ENCODE measurements at places on chromosomes 5 and 9.

DNA sequence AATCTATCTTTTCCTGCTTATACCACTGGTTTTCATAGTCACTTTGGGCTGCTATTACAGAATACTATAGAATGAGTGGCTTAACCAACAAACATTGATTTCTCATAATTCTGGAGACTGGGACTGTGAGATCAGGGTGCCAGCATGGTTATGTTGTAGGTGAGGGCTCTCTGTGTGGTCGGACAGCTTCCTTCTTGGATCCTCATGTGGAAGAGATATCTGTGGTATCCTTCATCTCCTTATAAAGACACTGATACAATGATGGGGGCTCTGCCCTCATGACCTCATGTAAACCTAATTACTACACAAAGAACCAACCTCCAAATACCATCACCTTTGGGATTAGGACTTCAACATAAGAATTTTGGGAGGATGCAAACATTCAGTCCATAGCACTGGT lies 13.9 kb upstream of the PRLR start:
- DNase-seq = no peak

GRCh38 chr9:121074370-121075250 lies at the start of gene CNTRL:
Gene CNTRL (plus strand): TSS chr9:121074955. CDS start chr9:121088327, 13,372 bp downstream.
- peak; percentile 88 for DNase-seq

GRCh38 chr9:111937781-111938426 lies 41.3 kb downstream of the UGCG start:
- DNase-seq = no peak

DNA sequence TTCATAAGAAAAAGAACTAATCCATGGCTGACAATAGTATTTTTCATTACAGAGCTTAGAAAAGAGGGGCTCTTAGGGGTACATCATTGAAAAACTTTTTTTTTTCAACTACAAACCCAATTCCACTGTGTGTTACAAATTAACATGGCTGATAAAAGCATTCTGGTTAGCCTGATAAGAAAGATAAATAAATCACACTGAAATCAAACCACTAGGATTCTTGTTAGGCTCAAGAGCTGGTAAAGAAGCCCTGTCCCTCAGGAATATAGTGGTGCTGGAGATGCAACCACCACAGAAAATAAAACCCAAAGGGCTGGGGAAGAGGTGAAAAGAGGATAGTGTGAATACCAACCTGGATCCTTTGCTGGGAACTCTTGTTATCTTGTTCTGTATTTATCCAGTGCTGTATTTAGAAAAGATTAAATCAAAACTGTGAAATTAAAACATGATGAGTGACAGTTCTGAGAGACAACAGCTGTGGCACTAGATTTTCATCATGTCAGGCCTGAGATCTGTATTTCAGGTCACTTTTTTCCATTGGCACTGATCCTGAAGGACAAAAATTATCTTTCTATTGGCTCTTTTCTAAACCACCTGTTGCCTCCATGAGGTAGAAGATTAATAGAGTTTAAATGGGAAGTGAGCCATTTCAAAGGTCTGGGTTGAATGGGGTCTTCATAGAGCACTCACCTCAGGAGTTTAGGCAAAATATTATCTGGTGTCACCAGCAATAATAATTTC lies 118.6 kb downstream of the ARRDC3 start:
- DNase-seq = no peak

GRCh38 chr9:35651956-35652828 lies 1.5 kb upstream of the SIT1 start:
- DNase-seq = no peak

- DNase-seq = peak; percentile 93
These were observed 9.9 kb upstream of the FBP2 start for GRCh38 chr9:94603259-94604160.

- no peak for DNase-seq
These were observed 76.2 kb upstream of the LRRTM2 start for GRCh38 chr5:138951091-138951985.

GRCh38 chr5:176822041-176822792 lies 11.9 kb downstream of the UNC5A start:
- peak; percentile 49 for DNase-seq

- no peak for DNase-seq
These were observed 68.8 kb downstream of the KIF4B start for GRCh38 chr5:155082401-155082800.

GRCh38 chr9:134984372-134985265 lies 66.9 kb upstream of the FCN1 start:
- DNase-seq = no peak

GRCh38 chr5:88391116-88391515 lies 122.5 kb upstream of the TMEM161B start:
- no peak for DNase-seq

DNA sequence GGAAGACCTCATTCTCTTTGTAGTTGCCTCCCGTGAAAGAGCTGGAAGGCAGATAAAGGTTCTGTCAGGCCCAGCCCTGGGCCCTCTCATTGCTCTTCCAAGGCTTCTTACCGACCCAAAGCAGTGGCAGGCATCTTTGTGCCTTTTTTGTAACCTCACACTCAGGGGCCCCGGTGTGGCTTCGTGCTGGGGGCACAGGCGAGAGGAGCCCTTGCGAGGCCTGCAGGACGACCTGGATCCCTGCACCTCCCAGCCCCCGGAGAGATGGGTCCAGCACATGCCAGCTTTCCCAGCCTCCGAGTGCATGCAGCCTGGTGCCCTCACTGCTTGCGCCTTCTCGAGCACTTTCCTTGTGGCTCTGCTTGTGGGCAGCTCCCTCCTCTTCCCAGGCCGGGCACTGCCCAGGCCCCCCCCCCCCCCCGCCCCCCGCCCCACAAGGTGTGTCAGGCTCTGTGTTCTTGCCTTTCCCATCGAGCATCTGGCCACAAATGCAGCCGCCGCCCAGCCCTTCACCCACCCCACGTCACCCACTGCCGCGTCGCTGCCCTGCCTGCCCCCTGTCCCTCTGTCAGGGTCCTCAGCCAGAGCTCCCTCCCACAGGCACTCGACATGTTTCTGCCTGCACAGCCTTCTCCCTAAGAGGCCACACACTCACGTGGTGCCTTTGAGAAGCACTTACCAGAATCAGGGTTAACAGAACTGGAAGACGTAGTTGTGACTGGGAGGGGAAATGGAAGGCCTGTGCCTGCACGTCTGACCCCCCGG lies 63.7 kb upstream of the CACNA1B start:
- DNase-seq = no peak

DNA sequence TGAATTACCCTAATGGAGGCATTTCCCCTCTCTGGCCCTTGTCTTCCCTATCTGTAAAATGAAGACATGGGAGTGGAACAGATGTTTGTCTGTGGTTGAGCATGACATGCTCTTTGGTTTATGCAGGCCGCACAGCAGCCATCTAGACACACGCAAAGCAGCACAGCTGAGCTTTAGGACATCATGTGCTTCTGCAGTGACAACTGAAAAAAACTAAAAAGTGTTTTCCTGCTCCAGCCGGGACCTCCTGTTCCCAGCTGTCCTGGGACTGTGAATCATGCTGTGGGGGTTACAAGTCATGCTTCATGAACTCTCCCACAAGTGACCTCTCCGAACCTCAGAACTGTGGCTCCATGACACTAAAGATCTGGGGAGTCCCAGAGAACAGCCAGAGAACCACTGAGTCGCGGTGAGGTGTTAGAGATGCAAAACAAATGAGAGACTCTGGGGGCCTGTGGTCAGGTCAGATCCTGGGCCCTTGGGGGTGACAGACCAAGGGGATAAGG lies 1.7 kb downstream of the SMIM3 start:
- no peak for DNase-seq

DNA sequence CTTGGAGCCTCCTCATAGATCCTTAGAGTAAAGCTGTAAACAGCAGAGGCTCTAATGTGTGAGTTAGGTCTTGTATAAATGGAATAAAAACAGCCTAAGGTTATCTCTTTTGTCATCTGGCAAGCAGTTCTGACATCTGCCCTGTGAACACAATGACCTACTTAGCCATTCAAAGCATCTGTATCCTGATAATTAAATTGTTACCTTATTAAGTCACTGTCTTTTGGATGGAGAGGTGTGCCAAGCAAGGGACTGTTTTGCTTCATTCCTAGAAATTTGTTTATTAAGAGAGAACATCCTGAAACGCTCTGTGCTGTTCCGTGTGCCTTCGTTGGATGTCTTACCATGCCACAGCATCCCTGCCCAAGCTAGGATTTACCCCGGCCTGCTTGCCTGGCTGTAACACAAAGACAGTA lies 1.5 kb downstream of the LSM11 start:
- DNase-seq = no peak

- no peak for DNase-seq
These were observed 29.3 kb downstream of the CSF2 start for GRCh38 chr5:132102944-132103331.

DNA sequence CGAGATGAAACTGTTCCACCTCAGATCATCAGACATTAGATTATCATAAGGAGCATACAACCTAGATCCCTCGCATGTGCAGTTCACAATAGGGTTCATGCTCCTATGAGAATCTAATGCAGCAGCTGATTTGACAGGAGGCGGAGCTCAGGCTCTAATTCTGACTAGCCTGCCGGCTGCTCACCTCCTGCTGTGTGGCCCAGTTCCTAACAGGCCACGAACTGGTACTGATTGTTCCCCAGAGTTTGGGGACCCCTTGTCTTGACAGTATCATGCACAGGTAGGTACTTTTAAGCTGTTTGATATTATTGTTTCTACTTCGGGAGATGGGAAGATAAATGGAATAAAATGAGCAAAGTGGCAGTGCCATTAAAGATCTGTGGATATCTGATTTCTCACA lies 66.9 kb downstream of the ZCCHC7 start:
- DNase-seq = no peak

DNA sequence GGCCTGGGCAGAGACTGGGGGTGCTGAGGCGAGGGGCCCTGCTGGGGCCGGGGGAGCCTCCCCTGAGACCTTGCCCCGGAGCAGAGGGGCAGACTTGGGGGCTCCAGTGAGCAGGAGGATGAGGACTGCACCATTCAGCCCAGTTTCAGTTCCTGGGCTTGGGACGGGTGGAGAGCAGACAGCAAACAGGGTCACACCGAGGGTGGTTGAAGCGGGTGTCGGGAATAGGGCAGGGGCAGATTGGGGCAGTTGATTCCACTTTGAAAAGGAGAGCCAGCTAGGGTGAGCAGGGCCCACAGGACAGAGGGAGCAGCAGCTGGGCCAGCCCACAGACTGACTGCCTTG lies 4.5 kb downstream of the GRK6 start:
- no peak for DNase-seq

- no peak for DNase-seq
These were observed 13.5 kb downstream of the COL5A1 start for GRCh38 chr9:134655101-134655500.

DNA sequence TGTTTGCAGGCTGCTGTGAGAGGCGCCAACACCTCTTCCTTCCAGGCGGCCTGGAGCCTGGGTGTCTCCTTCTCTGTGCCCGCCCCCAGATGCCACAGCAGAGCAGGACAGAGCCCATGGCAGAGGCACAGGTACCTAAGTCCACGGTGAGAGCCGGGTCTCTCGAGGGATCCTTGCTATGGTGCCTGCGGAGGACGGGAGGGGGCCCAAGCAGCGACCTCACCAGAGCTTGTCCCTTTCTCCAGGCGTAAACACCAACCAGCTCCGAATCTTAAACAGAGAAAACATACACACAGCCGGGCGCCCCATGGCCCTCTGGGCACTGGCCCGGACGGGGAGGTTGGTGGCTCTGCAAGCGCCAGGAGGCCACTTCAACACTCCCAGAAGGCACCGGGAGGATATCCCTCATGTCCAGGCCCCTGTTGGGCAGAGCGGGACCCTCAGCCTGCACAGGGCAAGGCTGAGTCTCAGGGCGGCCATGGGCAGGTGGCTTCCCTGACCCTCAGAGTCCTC lies 11.8 kb downstream of the CCDC187 start:
- no peak for DNase-seq

DNA sequence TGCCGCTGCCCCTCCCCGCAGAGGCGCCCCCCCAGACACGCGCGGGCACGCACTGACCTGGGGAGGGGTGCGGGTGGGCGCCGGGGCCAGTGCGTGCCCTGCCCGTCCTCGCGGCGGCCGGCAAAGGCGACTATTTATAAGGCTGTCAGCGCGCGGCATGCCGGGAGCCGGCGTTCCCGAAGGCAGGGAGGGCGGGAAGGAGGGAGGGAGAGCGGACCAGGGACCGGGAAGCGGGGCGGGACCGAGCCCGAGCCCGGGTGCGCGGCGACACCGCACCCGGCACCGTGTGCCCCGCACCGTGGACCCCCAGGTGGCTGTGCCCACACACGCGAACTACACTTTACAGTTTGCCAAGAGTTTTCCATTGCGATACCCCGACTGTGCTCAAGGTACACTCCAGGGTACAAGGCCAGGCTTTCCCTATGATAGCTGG lies at the start of gene AK1:
TSS of gene AK1 (minus strand) at position 110 of the 433 bp plus-strand sequence. CDS start 3,058 bp downstream, outside the sequence.
- DNase-seq = peak; percentile 89

GRCh38 chr5:124872615-124873014 lies 126.2 kb upstream of the ZNF608 start:
- no peak for DNase-seq

DNA sequence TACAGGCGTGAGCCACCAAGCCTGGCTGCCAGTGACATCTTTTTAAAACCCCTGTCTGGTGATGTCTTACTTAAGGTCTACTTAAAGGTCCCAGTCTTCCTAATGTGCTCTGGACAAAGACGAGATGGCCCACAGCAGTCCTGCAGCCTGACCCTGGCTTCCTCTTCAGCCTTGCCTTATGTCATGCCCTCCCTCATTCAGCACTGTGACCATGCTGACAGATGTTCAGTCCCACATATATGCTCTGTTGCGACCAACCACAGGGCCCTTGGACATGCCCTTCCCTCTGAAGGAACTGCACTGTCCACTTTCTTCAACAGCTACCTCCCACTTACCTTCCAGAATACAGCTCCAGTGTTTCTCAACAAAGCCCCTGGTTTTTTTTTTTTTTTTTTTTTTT lies 172.8 kb upstream of the PANK3 start:
- no peak for DNase-seq

GRCh38 chr5:65955746-65956145 lies 29.4 kb downstream of the ERBIN start:
- DNase-seq = no peak

DNA sequence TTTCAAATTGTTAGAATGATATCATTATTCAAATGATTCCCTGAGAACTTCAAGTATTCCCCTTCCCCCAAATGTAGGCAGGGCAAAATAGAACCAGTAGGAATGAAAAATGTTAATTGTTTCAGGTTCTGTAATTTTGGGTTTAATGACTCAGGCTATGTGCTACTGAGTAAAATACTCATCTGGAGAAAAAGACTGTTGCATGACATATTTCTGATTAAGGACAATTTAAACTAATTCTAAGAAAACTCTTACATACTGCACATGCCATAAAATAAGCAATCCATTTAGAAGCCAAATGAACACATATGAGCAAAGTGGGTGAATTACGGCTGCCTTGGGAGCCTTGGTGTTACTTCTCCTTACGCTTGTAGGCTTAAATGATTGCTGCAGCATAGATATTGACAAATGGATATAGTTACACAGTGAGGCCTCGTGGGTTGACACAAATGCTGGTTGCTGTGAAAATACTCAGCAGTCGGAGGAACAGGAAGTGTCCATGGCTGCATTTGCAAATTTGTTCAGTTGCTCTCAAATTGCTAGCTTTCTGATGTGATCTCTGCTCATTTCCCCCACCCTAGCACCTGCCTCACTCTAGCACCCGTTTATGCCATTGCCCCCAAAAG lies 174.9 kb upstream of the DMAC1 start:
- no peak for DNase-seq

GRCh38 chr5:138179277-138179857 lies 455 bp downstream of the KIF20A start:
- peak; percentile 16 for DNase-seq

Data from iPS-NIHi11 (cell line).